NCI-H2029 treated with DMSO at 0.1 percent for 48 hours (cell line): ENCODE measurements at places on chromosomes 2 and 18.
A peak's percentile ranks its signal among the peaks of the same experiment; 100 is the strongest.

DNA sequence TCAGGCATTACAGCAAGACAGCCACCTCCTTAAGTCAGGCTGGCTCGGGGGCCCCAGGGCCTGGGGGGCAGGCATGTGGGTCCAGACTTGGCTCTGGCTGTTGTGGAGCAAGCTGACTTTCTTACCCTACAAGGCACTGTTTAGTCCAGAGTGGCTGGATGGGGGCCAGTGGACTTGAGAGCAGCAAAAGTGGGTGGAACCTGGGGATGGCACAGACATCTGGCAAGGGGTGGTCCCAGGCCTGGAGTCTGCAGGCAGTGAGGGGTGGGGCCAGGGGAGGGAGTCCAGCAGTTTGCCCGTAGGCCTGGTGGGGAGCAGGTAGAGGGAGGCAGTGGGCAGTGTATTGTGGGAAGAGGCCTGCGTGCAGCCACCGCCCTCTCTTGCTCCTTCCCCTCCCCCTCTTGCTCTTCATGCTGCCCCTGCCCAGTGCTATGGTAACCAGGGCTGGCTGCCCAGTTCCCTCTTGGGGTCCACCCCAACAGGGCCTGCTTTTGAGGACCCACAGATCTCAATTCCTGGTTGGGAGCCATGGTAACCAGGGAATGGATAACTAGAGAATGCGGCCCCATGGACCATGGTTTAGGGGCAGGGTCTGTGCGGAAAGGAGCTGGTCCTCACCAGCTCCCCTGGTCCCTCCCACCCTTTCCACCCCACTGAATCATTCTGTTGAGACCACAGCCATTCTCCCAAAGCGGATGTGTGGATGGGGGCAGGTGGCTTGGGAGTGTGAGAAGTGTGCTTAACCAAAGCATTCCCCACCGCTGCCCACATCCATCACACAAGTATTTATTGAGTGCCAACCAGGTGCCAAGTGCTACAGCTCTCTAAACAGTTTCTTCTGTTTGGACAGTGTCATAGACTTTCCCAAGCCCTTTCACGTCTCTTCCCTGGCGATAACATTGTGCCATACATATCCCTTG is 19.3 kb downstream of the SPEG start:
- DNase-seq = peak; percentile 38

DNA sequence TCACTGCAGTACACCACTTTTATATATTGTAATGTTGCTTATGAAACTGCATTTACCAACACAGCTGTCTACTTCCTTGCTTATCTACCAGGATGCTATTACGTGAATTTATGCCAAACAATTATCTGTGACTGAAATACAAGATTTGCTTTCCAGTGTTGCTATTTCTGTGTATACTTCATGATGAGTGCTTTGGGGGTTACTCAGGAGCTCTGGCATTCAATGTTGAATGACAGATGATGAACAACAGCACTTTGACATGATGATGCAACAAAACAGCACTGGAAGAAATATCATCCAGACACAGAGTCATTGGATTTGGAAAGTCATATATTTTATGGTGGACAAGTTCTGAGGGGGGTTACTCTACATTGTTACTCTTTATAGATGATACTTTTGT is 125.8 kb downstream of the NETO1 start:
- no peak for DNase-seq

DNA sequence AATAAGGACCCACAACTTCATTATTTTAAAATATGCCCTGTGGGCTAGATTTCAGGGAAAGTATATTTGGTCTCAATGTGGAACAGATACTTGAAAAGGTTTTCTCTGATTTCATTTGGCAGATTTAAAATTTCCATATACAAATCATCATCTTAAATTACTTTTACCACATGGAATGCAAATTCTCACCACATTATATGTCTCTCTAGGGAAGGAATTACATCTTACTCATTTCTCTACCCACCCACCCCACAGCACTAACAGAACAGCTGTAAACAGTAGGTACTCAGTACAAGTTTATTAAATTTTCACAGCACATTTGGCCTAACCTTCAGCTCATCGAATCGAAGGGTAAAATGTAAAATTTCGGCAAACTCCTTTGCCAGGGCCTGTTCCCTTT is 104.0 kb downstream of the CYRIA start:
- no peak for DNase-seq

- DNase-seq = no peak
Observed at GRCh38 chr2:142755191-142755590, 122.3 kb upstream of the KYNU start.

DNA sequence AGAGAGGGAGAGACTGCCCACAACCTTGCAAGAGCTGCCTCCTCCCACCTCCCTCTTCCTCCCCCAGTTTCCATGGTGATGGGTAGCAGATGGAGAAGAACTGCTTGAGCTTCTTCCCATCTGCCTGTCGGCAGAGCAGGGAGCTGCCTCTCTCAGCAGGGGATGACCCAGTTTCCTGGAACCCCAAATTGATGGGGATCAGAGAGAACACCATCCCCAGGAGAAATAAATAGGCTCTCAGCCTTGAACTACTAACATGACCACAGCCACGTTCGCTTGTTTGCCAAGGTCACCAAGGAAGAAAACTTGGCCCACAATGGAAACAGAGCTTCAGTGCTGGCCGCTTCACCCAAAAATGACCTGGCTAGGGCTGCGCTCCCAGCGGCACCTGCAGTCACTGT is 82.2 kb downstream of the ADD2 start:
- no peak for DNase-seq

DNA sequence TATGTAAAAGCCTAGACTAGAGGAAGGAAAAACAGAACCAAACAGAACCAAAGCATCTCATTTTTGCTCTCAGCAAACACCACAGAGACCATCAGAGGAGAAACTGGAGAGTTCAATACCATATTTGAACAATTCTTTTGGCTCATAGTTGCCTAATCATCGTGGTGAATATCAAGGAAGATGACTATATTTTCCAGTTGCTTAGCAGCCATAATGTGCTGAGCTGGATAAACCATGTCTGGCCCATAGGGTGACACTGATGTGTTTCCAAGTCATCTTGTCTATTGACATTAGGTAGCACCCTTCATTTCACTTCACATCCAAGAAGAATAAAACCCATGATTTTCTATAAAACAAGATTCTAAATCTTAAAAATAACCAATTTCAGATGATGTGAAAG is 5.9 kb upstream of the XRCC5 start:
- DNase-seq = no peak

DNA sequence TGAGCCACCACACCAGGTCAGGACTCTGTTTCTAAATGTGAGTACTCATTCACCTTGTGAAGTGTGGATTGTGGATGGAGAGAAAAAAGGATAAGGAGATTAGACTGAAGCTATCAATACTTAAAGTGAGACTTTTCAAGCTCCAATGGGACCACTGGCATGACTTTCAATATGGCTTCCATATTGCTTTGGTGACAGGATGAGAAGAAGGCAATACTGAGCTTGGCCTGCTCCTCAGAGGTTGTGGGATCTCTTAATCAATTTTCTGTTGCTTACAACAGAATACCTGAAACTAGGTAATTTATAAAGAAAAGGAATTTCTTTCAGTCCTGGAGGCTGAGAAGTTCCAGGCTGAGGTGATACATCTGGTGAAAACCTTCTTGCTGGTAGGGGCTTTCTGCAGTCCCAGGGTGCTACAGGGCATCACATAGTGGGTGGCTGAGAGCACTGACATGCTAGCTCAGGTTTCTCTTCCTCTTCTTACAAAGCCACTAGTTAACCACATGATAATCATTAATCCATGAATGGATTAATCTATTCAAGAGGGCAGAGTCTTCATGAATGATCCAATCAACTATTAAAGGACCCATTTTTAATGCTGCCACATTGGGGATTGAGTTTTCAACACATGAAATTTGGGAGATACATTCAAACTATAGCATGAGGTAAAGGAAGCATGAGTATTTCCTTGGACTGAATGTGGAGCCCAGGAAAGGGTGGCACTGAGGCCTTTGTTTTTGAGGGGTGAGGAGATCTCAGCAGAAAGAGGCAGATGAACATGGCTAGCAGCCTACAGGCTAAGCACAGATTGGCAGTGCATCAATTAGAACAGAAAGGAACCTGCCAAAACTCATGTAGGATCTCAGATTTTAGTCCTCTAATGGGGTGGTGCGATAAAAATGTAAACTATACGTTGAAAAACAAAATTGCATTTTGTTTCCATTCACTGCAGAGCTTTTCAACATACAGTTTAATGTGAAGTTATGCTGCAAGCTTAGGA is 274.5 kb downstream of the PIK3C3 start:
- DNase-seq = no peak

DNA sequence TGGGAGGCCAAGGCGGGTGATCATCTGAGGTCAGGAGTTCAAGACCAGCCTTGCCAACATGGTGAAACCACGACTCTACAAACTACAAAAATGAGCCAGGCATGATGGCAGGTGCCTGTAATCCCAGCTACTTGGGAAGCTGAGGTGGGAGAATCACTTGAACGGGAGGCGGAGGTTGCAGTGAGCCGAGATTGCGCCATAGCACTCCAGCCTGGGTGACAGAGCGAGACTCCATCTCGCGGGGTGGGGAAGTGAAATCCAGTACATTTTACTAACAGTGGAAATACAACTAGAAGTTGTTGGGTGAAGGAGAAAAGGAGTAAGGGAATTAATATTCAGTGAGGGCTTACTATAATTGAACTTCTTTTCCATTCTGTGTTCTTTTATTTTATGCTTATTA is 13.2 kb upstream of the ENOSF1 start:
- no peak for DNase-seq

DNA sequence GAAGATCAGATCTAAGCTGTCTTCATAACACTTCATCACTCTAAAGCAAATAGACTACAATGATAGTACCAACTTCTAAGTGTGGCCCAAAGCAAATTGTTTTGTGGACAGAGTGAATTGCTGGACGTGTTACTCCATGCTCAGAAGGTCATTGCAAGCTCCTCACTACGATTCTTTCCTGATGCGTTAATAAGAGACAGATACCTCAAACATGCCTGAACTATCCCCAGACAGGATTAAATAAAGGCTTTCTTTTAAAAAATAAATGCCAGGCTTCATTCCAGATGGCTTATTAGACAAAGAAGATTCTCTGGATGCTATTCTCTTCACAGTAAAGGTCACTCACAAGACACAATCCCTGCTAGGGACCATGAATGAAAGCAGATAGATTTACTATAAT is 621.2 kb downstream of the DCDC2C start:
- no peak for DNase-seq

DNA sequence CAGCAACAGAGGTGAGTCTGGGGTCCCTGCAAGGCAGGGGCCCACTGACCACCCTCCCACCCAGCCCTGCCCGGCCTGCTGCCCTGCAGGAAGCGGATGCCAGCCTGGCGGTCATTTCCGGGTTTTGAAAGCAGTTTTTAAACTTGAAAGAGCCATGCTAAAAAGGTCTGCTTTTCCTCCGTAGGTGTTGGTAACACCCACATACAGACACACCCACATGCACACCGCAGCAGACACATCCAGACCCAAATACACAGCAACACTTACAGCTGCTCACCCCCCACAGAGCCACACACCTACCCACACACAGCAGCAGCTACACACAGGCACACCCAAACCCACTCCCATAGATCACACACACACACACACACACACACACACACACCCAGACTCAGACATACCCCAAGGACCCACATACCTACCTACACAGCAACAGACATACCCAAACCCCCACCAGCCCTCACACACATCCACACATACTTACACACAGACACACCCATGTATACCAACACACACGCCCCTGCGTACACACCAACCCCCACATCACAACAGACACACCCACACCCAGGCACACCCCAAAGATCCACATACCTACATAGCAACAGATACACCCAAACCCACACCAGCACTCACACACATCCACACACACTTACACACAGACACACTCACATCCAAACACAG is 7.6 kb downstream of the ZFP36L2 start:
- DNase-seq = no peak

DNA sequence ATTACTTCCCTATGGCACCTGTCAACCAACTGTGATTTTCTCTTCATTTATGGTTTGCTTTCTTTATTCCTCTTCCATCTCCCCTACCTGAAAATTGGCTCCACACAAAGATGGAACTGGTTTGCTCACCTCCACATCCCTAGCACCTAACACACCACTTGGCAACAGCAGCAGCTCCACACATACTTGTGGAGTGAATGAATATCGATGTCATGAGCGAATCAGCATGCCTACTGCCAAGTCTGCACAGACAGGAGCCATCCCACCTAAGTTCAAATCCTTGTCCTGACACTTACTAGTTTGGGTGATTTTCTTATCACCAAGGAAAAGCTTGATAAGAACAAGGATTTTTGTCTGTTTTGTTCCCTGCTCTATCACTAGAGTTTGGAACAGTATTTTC is 191.4 kb upstream of the TMEM200C start:
- DNase-seq = no peak

- DNase-seq = no peak
Observed at GRCh38 chr2:137607722-137608318, 356.5 kb upstream of the HNMT start.

DNA sequence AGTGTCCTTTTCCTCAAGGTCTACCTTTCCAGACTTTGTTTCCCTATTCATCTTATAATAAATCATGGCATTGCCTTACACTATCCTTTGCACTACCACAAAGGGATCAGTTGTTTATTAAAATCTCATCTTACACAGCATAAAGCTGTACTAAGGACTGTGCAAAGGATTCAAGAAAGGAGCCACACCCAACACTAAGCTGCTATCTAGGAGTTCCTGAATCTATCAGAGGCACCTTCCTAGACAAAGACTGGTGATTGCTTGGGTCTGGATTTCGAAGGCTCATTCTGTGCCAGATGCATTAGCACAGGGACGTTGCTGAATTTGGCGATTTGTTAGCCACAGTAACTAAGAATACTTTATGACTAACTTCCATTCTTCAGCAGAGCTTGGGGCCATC is 412.0 kb downstream of the NUP35 start:
- DNase-seq = no peak

GRCh38 chr2:216942016-216942415 is 82.2 kb upstream of the TNP1 start:
- DNase-seq = no peak

GRCh38 chr2:98253461-98254070 is 92.7 kb upstream of the CNGA3 start:
- no peak for DNase-seq

DNA sequence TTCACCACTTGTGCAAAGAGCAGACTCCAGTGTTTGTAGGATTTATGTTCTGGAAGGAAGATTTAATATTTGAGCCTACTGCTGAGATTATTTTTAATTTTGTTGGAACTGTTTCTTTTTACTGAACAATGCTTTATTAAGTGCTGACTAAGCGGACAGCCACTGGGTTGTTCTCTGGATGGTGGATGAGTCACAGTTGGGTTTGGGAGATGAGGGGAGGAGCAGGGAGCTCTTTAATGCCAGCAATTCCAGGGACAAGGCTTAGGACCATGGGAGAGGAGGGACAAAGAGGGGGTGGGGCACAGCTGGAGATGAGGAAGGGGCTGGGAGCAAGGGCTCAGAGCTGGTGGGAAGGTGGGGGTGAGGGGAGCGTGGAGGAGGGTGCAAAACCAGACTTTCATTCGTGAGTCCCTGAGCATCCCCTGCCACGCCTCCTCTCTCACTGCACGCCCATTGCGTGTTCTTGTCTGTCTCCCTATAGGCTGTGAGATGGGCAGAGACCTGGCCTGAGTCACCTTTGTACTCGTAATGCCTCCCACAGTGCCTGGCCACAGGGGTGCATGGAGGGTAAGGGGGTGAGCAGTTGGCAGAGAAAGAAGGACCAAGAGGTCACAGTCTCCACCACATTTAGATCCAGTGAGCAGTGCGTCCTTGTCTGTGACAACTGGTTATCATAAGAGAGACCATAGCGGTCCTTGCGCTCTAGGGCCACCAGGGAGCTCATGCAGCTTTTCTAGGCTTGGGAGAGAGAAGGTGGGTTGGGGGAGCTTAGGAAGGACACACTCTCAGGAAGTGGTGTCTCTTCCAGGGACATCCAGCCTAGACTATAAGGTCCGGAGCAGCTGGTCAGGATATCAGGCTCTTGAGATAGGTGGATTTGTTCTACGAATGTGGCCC is 18.4 kb downstream of the SLC4A3 start:
- DNase-seq = no peak
